Activated CD4-positive, alpha-beta T cell treated with anti-CD3 and anti-CD28 coated beads, Interleukin-2, amount 50 U/mL, for 1 hour (primary cell): ENCODE measurements at places on chromosomes 7 and 10.

DNA sequence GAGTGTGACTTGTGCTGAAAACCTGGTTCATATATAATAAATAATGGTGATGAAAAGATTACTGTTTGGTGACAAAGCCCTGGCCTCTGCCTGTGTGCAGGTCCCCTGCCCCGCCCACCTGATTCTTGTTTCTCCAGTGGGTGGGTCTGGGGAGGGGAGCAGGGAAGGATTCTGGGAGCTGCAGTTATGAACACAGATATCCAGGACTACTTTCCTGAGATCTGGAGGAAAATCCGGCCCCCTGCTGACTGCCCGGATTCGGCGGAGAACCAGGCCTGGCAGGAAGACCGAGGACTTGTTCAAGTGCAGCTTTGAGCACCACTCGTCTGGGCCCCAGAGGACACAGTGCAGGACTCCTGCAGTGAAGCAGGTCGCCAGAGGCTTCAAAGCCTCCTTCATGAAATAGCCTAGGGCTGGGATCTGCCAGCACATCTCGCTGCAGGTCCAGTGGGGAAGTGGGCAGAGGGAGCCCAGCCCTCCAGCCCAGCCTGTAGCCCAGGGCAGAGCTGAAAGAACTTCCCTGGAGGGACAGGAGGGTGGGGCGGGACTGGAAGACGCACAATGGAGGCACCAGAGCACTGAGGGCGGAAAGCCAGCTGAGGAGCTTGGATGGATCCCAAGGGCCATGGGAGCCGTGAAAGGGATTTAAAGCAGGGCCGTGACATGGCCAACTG, 7.0 kb downstream of the ATP6V0E2 start:
- no peak for DNase-seq

DNA sequence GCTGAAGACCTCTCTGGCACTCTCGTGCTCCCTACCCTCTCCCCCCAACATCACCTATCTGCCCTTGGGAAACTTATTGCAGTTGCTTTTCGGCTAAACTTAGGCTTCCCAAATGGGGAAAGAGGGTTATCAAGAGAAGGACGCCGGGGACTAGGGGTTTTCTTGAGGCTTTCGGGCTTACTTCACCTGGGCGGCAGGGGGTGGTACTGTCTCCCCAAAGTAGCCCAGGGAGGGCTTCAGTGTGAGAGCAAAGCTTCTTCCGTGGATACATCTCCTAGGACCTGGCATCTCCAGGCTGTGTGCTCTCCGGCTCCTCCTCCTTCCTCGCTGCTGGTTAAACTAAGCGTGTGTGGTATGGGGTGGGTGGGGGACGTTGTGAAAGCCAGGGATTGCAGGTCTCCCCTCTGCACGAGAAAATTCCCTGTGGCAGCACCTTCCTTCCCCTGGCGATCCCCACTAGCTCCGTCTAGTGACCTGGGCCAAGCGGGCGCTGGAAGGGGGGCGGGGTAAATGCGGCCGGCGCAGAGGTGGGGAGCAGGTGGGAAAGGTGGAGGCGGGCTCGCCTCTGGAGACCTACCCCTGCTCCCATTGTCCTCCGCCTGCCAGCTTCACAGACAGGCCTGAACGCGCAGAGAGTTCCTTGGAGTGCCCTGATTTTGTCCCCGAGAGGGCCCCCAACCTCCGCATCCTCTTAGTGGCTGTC, 1.1 kb downstream of the PLXDC2 start:
- DNase-seq: no peak

- no peak for DNase-seq
Observed at GRCh38 chr7:82562716-82563404, 119.3 kb upstream of the CACNA2D1 start.

GRCh38 chr7:21883069-21883468, 62.6 kb downstream of the CDCA7L start:
- DNase-seq: no peak

DNA sequence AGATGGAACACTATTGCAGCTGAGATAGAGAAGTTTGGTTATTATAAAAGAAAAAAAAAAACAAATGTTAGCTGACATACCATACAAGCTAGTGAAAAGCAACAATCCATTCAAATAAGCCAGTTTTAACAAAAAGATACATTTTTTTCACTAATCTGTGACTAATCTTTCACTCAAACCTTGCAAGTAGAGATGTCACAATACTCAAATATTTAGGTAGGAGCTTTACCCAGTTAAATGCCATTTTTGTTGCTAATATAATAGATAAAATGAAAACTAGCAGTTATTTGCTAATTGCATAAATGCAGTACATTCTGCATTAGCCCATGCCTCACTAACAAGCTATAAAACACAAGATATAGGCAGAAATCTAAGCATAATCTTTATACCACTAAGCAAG, 123.6 kb downstream of the BTAF1 start:
- no peak for DNase-seq

DNA sequence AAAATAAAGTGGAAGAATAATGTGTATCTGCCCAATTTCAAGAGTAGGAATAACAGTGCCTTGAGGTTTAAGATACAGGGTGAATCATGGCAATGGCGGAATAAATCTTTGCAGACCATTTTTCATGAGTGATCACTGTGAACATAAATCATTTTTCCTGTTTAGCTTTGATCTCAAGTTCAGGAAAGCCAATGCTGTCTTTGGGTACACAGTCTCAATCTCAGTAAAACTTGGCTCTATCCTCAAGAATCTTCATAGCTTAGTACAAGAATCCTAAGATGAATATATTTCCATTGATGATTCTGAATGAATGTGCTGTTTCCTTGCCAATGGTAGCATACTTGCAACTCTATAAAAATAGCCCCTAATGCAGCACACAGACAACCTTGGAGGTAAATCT, 6.8 kb downstream of the NAMPT start:
- DNase-seq: no peak

- DNase-seq: peak; percentile 11
Observed at GRCh38 chr7:114931656-114932011, 9.7 kb downstream of the MDFIC start.

DNA sequence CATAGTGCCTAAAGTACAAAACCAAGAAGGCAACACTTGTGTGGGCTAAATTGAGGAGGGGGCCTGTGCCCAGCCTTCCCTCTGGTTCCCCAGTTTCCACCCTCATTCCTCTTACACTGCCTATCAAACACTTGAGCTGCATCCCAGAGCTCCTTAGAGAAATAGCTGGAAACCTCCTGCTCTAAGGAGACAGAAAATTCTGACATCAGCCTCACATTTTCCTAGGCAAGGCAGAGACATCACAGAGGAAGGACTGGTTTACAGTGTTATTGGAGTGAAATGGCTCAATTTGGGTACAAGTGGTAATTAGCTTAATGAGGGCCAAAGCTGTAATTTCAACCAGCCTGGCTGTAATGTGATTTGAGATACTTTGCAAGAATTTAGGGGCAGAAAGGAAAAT, 192.3 kb upstream of the AOAH start:
- no peak for DNase-seq

DNA sequence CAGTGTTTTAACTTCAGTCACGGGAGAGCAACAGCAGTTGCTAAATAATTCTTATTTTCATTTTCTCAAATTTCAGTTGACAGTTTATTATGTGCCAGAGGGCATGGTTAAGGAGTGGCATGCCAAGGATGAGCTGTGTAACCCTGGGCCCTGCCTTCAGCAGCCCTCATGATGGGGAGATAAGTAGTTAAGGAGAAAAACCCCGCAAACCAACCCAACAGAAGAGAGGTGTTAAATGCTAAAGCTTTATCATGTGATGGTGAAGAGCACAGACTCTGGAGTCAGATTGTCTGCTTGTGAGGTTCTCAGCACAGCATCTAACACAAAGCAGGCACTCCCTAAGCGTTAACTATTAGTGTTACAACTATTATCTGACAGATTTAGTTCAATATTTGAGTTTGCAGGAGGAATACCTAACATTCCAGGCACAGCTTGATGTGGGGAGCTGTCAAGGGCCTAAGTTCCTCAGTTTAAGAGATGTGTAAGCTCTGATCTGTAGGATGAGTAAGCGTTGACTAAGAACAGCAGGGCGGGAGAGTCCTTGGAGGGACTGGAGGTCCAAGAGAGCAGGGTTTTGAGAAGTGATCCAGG, 29.6 kb downstream of the STAM start:
- no peak for DNase-seq

GRCh38 chr10:127009366-127009765, 104.1 kb downstream of the DOCK1 start:
- DNase-seq: no peak

- no peak for DNase-seq
Observed at GRCh38 chr10:17085011-17085725, 44.4 kb downstream of the CUBN start.

DNA sequence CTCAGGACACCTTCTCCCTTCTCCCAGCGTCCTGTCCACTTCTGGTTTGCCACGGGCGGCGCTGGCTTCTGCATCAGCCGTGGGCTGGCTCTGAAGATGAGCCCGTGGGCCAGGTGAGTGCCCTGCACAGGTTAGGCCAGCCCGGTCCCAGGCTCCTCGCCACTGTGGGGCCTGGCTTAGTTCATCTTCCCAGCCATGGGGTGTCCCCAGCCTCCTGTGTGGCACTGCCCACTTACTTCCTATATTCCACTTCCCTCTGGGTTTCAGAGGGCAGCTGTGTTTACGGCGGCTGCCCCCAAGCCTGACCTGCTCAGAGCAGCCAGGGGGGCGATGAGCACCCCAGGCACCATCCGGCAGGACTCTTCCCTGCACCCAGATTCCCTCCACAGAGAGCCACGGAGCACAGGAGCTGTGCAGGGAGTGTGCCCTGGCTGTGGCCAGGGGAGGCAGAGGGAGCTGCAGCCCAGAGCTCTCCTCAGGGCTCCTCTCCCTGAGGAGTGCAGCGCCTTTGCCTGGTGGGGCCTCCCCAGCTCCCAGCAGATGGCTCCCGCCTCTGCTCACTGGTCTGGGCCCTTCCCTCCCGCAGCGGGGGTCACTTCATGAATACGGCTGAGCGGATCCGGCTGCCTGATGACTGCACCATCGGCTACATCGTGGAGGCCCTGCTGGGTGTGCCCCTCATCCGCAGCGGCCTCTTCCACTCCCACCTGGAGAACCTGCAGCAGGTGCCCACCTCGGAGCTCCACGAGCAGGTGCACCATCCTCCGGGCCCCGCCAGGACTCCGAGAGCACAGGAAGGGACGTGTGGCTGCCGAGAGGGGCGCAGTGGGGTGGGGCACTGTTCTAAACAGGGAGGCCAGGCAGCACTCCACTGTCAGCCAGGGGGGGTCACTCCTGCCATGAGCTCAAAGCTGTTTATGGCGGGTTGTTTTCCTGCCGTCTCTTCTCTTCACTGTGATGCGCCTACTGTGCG, 6.4 kb downstream of the LFNG start:
- DNase-seq: no peak

GRCh38 chr10:75234683-75235374, 928 bp downstream of the COMTD1 start:
- DNase-seq: no peak

GRCh38 chr7:2710901-2711551, 23.0 kb downstream of the AMZ1 start:
- no peak for DNase-seq

DNA sequence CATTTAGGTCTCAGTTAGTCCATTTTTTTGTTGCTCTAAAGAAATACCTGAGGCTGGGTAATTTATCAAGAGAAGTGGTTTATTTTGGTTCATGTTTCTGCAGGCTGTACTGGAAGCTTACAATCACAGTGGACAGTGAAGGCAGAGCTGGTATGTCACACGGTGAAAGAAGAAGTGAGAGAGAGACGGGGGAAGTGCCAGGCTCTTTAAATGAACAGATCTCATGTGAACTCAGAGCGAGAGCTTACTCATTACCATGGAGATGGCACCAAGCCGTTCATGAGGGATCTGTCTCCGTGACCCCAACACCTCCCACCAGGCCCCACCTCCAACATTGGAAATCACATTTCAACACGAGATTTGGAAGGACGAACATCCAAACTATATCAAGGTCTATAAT, 18.9 kb upstream of the PNLIPRP3 start:
- DNase-seq: no peak

DNA sequence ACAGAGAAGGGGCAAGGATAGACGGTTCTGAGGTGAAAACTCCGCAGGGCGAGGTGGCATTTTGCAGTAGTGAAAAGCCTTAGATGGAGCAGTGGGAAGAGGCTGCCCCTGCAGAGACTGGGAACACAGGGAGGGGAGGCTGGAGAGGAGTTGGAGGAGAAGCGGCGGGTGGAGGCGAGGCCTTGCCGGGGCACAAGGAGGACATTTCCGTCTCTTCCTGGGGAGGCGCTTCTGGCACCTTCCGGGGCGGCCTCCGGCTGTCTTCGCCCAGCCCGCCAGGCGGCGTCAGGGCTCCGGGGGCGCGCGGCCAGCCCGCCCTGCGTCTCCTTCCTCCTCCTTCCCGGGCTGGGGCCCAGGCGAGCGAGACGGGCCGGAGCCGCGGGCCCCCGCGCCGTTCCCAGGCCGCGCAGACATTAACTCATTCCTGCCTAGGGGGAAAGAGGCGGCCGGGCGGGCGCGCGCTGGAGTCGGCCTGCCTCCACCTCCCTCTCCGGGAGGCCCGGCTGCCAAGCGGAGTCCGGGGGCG, 42.7 kb downstream of the LDB3 start:
- DNase-seq: peak; percentile 79

DNA sequence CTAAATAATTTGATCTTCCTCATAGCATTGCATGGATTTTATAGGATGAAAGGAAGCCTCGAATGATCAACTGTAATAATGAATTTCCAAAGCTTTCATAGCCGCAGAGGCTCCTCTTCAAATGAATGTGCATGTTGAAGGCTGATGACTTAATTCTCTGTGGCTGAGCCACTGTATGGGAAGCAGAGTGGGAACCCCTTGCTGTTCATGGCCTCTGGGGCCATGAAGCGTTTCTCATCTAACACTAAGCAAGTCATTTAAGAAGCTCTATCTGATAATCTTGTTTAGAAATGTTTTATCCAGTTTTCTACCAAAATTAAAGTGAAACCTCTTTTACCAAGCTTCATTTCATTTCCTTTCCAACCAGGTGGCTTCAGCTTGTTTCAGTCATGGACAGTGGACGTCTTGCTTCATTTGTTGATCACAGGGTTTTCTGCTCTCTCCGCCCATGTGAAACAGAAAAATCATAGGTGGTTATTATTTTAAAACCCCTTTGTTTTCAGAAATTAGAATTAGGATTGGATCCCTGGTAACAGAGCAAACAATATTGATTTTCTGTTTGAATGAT, 10.3 kb upstream of the ADARB2 start:
- no peak for DNase-seq

DNA sequence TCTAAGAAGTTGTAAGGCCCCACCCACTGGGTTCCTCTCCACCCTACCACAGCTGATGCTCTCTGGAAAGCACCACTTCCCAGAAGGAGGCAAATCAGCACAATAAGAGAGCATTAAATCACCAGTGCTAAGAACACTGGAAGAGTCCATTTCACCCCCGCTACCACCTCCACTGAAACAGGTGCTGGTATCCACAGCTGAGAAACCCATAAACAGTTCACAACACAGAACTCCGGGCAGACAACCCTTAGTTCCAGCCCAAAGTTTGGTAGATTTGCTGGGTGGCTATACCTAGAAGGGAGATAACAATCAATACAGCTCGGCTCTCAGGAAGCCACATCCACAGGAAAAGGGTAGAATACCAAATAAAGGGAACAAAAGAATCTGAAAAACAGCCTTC, 34.1 kb downstream of the ZNF680 start:
- no peak for DNase-seq

DNA sequence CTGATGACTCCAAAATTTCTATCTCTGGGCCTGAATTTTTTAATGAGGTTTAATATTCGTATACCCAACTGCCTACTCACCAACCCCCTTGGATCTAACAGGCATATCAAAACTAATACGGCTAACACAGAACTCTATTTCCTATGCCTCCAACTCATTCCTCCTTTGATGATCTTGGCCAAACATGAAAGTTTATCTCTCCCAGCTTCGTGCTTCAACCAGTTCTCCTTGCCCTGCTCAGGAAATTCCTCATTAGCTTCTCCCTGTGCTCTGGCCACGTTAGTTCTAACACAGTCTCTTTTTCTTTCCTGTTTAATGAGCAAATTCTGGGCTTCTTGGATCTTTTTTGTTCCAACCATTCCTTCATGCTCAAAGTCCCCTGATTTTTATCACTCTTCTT, 138.9 kb upstream of the PTN start:
- DNase-seq: no peak
